AG08395 (cell line): ENCODE measurements at places on chromosomes 12 and 14.
A peak's percentile ranks its signal among the peaks of the same experiment; 100 is the strongest.

- DNase-seq = no peak
These were observed 6.8 kb downstream of the RIN3 start for GRCh38 chr14:92520102-92521057.

- DNase-seq = peak; percentile 46
These were observed 136.1 kb downstream of the FGD4 start for GRCh38 chr12:32535288-32535999.

DNA sequence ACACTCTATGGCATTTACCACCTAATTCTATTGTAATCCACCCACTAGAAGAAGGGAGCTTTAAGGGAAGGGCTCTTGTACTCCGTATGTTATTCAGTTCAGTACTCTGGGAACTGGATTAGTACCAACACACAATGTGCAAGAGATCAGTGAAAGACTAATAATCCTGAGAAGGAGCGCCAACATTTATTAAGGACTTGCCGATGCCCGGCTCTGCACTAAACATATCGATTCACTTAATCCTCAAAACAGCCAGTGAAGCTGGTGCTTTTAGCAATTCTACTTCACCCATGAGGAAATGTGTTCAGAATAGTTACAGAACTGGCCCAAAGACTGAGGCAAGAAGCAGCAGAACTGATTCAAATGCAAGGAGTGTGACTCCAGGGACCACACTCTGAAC, 80.9 kb downstream of the RPS6KA5 start:
- DNase-seq = no peak

GRCh38 chr14:103155010-103155409, 31.7 kb downstream of the TNFAIP2 start:
- DNase-seq = peak; percentile 96

DNA sequence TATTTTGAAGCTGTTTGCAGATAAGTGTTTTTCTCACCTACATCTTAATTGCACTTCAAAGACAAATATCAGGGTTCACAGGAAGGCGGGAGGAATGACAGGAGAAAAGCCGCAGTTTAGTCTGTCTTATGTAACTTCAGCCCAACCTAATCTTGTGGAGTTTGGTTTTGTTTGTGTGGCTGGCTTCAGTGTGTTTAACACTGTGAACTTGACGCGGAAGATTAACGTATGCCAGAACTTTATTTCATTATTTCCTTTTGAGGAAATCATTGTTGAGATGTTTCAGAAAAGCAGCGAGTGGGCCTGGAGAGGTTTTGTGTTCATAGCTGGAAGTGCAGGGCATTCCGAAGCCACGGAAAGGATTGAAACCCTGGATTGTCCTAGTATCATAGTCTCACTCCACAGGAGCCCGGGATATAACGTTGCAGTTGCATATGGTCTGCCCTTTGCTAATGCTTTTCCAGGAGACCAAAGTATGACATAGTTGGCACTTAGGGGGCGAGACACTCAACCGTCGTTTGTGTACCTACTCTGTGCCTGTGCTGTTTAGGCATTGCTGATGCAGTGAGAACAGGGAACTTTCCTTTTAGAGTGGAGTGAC, 2.0 kb downstream of the PELI2 start:
- DNase-seq = peak; percentile 29

- DNase-seq = no peak
These were observed 48.6 kb downstream of the DRAM1 start for GRCh38 chr12:101925935-101926334.

GRCh38 chr12:51814311-51815088, 34.0 kb downstream of the FIGNL2 start:
- peak; percentile 89 for DNase-seq

- peak; percentile 75 for DNase-seq
These were observed 49.1 kb upstream of the RNU6-8 start for GRCh38 chr14:32252030-32252670.

DNA sequence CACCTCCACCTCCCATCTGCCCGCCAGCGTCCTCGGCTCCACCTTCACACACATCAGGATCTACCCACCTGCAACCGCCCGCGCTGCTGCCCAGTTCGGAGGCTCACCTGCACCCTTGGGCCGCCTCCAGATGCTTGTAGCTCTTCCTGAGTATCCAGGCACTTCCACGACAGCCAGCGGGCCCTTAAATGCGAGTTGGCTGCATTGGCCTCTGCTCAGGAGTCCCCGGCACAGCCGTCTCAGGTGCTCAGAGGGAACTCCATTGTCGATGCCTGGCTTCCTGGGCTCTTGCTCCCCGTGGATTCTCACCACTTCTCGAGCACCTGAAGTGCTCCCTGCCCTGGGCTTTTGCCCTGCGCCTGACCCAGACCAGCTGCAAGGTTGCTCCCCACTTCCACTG, 21.9 kb upstream of the CDCA4 start:
- no peak for DNase-seq

GRCh38 chr14:51328064-51328771, 88.2 kb downstream of the TMX1 start:
- peak; percentile 48 for DNase-seq

GRCh38 chr14:35558680-35559079, 24.7 kb downstream of the INSM2 start:
- DNase-seq = no peak
